ENCODE measurements at places on chromosomes 7 and 10.

- DNase-seq: no peak
These were observed 39.7 kb downstream of the TES start for GRCh38 chr7:116249969-116250553.

GRCh38 chr10:69389827-69390490, 26.8 kb downstream of the TACR2 start:
- no peak for DNase-seq

DNA sequence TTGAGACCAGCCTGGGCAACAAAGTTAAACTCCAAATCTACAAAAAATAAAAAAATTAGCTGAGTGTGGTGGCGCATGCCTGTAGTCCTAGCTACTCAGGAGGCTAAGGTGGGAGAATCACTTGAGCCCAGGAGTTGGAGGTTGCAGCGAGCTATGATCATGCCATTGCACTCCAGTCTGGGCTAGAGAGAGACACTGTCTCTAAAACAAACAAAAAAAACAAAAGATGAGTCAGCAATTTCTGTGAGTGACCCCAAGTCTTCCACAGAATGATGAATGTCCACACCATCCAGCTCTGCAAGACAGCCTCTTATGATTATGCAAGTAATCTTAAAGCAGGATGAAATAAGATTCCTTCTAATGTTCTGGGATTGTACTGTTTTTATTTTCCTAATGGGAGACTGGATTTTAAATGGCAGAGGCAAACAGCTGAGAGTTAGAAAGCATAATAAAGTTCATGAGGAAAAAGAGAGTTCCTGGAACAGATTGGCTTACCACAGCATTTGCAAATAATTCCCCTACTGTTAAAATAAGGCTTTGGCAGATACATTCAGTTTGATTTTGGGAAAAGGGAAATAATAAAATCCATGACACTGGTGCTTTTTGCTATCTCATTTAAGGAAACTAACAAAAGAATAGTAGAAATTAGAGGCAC, 18.9 kb upstream of the PRKAR2B start:
- DNase-seq: no peak

DNA sequence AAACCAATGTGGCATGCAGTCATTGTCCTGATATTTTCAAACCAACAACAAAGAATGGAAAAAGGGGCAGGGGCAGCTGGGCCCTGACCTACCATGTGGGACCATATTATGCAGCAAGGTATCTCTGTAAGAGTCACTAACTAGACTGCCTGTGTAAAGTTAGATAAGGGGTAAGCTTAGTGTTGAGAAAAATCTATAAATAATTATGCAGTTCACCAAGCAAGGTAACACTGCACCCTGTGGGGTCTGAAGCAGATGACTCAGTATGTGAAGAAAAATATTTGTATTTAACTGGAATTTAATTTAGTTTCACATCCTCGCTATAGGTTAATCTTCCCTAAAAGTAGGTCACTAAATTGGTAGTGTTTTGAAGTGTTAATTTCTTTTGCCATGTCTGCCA, 99.3 kb downstream of the PPP1R3A start:
- DNase-seq: no peak

GRCh38 chr7:26167303-26167934, 15.4 kb downstream of the NFE2L3 start:
- DNase-seq: no peak

GRCh38 chr7:129771201-129771927, 159.8 kb downstream of the NRF1 start:
- DNase-seq: no peak

GRCh38 chr7:4883372-4884144, at the start of gene RADIL:
TSS of gene RADIL (minus strand) at chr7:4883716. CDS start at chr7:4878139, 5,577 bp downstream.
- DNase-seq: peak; percentile 74

GRCh38 chr7:45662540-45663166, 88.5 kb downstream of the ADCY1 start:
- no peak for DNase-seq

DNA sequence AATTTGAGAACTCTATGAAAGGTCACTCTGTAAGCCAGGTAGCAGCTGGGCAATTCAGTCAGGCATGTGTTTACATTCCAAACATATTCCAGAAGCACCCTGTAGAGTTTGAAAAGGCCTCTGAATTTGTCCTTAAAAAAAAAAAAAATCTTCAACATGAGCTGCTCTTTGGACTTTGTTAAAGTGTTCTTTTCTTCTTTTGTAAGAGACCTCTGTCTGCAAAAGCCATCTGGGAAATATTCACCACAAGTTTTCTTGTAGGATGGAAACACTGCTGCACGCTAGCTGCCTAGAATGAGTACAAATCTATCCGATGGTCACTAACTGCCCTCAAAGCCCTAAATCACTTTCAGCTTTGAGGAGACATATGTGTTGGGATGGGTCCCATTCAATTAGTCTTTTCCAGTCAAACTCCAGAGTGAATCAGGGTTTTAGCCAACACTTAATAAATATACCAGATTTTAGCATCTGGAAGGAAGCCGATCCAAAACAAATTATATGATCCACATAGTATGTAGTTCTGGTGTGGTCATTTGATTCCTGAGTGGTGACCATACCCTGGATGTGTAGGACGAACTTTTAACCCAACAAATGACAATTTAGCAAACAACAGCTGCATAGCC, 85.9 kb downstream of the CD36 start:
- no peak for DNase-seq

DNA sequence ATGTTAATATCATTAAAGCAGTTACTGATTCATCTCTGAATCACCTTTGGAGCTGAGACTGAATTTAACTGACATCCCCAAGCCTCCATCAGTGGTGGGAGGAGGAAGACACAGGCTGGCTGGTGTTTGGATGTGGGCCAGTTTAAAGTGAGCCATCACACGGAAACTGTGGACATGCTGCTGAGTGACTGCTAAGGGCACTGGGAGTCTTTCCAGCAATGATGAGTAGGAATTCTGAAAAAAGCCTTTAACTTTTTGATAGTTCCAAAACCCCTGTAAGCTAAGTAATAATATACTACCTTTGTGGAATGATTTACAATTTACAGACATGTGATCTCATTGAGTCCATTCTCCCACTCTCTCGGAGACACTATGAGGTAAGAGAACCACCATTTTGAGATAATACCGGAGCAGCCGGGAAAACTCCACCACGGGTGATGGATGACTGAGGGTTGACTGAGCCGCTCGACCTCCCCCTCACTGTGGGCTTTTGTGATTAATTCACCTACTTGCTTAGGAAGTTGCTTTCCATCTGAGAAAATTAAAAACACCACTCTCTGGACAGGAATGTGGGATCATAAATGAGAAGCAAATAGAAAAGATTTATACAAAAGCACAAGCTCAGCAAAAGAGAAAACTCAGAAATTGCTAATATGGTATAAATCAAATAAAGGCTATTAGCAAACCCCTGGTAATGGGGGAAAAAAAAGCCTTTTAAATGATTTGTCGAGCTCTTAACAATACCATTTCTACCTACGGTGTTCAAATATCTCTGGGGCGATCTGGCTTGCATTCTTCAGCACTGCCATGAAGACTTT, 194.8 kb downstream of the FANK1 start:
- DNase-seq: no peak

GRCh38 chr10:124688386-124688785, 55.8 kb downstream of the FAM53B start:
- DNase-seq: no peak

- no peak for DNase-seq
These were observed 31.6 kb upstream of the AGMO start for GRCh38 chr7:15593382-15593781.

DNA sequence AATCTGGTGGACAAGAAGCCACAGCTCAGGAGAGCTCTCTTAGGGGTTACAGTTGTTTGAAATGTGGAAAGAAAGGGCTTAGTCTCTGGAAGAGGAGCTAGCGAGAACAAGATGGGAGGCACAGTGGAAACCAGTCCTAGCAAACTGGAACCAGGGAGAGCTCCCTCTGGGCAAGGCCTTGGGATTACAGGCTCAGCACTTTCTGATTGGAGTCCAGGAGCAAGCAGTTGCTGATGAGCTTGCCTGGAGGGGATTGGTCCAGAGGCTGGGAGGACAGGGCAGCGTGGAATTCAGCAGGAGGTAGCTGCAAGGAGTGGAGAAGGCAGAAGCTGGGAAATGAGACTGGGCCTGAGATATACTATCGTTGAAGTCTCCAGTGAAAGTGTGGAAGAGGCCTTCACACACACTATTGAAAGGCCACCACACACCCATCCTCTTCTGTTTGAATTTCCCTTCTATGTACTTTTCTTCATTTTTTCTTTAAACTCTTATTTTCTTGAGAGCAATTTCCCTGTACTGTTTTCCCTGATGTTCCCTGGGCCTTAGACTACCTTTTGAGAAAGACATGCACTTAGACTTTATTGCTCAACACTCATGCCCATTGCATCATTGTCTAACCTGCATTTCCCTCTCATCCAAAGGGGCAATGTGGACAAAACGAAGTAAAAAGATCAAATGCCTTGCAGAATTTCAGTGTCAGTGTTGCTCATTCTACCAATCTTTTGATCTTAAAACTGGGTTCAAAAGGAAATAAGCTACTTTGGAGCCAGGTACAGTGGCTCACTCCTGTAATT, 57.8 kb upstream of the LANCL2 start:
- DNase-seq: no peak

- no peak for DNase-seq
These were observed 19.1 kb upstream of the ERVW-1 start for GRCh38 chr7:92496876-92497275.

DNA sequence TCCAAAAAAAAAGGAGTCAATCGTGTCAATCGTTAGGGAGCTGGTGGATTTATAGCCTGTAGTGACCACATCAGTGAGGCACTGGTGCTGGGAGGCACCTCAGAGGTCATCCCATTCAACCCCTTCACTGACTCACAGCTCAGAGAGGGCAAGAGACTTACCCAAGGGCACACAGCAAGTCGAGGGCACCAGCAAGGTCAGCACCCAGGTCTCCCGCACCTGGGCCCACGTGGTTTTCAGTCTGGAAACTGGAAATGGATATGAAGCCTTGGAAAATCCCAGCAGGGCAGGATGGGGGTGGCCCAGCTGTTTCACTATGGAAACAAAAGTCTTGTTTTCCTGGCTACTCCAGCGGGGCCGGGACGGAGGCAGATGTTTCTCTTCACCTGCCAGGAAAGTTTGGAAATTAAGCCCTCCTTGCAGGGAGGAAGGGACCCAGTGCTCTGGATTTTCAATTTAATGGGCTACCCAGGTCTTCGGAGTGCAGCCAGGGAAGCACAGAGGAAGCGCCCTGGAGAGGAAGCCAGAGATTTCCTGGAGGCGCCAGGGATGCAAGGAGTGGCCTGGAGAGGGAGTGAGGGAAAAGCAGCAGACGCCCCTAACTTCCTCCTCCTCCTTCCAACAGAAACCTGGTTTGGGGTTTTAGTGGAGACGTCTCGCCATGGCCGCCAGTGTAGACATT, 157.2 kb upstream of the TNRC18 start:
- DNase-seq: no peak

DNA sequence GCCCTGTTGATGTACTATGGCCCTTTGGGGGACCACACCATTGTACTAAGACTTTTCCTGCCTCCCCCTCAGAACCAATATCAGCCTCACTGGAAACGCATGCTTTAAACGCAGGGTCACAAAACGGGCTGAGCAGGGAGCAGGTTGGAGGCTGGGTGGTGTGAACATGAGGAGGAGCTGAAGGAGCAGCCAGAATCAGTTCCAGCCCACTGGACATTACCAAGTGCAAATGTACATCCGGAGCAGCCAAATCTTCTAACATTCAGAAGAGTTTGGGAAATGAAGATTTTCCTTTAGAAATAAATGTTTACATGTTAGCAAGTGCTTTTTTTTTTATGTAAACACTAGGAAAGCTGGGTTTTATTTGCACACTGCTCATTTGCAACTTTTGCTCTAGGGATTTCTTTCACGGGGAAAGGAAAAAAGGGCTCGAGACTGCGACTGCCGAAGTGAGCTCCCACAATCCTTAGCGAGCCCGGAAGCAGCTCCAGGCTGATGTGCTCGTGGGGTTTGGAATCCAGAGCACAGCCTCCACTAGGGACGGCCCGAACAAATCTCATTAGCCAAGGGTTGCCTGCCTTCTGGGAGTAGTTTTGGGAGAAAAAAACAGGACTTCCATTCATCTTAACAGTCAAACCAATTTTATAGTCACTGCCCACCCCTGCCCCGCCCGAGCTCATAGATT, 108.0 kb upstream of the YAE1 start:
- DNase-seq: no peak

DNA sequence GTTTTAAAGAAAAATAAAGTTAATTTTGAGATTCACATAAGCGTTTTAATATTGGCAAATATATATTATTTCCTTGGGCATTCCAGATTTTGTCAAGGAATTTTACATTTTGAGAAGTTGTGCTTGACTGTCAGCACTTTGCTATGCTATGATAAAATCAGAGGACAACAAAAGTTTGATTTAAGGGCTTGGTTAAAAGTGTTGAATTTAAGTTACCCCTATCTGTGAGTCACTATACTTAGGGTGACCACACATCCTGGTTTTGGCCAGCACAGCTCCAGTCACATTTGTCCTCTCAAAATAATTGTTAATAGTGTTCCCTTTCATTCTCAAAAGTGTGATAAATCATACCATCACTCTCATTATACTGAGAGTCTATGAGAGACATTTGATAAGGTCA, 34.2 kb upstream of the ANK3 start:
- DNase-seq: no peak

- DNase-seq: no peak
These were observed 184.2 kb upstream of the BET1 start for GRCh38 chr7:94188350-94188749.

- no peak for DNase-seq
These were observed 219.4 kb downstream of the ABCA13 start for GRCh38 chr7:48390388-48391327.

DNA sequence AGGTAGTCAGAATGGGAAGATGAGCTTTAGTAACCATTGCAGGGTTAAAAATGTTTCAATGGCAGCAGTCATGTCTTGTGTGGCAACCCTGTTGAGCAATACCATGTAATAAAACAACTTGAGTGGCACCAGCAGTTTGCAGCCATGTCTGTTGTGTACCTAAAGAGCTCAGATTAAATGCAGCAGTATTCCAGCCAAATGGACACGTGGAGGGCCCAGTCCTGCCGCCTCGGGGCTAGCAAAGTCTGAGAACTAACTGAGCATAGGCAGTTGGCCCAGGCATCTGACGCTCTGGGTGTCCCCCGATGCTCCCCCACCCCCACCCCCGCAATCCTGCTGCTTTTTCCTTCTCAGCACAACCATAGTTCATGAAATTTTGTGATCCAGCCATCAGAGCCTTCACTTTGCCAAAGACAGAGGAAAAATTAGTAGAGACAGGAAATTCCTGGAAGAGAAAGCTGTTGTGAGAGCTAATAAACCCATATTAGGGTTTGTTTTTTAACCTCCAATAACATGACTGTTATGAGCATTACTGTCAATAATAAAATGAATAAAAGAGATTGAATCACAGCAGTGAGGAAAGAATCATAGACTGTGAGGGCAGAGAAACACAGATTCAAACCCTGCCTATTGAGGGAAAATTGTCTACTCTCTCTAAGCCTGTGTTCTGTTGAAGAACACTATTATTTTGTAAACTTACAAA, 220.6 kb upstream of the RHOBTB1 start:
- DNase-seq: no peak

DNA sequence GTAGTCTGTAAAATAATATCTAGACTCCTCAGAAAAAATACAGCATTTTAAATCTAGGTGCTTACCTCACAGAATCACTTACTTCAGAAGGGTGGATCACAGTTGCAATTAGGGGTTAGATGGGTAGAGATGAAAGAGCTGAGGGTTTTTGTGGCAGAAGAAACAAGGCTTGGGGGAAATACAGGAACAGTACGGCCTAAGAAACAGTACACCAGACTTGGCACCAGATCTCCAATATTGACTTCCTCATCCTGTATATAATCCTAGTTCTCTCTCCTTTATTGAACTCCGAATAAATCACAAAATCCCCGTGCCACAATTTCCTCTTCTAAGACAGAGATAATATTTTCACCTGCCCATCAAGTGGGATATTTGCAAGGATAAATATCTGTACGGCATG, 14.3 kb downstream of the CEP41 start:
- DNase-seq: no peak
